ENCODE measurements at places on chromosomes 7 and 10.

DNA sequence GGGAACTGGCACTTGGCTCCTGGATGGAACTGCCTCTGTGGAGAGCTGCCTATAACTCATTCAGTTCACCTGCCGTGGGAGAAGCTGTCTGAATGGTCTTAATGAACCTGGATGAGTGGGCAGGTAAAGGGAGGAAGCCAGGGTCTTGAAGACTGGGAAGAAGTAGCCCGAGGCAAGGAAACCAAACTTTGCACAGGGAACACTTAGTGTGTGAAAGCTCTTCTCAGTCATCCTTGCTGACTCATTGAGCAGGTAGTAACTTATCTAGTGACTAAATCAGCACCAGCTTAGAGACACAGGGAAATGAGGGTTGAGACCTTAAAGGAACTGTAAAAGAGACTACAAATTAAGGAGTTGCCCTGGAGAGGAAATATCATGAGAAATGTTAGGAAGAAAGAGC is 9.9 kb downstream of the LRRC4 start:
- DNase-seq = no peak

GRCh38 chr7:49389871-49390479 is 383.5 kb upstream of the VWC2 start:
- DNase-seq = no peak

GRCh38 chr10:4093438-4093837 is 308.4 kb upstream of the KLF6 start:
- DNase-seq = no peak

GRCh38 chr7:29935111-29935510 is 54.5 kb downstream of the SCRN1 start:
- no peak for DNase-seq

DNA sequence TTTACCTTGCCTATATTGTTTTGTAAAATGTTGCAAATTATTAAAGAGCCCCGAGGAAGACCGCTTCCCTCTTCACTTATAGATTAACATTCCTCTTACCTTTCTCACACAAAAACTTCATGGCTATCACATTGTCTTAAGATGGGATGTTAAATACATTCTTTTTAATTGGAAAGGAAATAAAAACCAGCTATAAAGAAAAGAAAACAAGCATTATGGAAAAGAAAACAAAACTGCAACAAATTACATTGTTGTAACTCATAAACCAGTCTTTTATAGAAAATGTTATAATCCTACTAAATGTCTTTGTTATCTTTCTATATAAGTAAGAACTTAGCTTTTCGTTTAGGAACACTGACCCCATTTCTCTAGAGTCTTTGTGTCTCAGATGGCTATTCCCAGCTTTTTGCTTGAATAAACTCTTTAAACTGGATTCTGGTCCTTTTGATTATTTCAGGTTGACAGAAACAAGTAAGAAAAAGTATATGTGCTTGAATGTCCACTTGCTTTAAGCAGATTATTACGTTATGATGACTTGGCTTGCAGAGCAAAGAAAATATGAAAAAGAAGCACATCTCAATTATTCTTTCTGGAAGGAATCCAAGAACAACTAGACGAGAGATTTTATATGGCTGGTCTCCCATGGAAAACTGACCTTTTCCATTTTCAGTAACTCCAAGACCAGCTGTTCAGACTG is 128.2 kb downstream of the AKR1D1 start:
- no peak for DNase-seq

DNA sequence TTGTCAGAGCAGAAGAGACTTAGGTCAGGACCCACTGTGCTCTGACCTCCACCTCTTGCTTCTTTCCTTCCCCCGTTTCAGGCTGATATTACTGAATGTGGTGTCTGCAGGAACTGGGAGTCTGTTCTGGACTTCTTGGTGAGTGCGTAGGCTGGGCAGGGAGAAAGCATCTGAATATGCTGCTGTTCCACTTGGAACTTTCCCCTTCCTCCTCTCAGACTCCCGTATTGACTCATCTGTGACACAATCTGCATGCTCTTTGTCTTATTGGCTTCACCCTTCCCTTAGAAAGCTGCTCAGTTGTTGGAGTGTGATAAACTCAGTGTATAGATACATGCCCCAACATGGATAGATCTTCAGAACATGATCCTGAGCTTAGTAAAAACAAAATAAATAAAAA is 137.6 kb upstream of the HABP2 start:
- no peak for DNase-seq

DNA sequence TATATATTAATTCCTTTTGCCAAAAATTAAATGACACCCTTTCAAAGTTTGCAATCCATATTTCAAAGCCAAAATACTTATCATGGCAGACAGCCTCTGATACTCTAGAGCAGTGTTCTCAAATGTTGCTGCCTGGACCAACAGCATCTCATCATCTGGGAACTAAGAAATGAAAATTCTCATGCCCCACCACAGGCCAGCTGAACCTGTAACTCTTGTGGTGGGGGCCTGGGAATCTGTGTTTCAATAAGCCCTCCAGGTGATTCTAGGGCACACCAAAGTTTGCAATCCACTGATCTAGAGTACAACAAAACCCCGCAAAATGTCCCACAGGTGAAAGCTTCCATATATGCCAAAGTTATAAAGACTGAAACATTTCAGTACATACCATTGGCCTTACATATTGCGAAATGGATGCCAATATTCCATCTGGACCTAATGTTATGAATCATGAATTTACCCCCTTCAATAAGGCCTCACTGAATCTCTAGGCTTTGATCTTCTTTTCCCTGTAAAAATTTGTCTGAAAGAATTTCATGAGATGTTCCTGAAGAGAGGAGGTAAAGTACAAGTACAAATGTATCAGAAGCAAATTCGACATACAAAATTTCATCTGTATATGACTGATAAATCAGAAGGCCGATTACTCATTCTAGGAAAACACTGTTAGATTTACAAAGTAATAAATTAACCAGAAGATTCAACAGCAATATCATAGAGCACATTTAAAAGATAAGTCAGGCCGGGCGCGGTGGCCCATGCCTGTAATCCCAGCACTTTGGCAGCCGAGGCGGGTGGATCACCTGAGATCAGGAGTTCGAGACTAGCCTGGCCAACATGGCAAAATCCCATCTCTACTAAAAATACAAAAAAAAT is 25.3 kb upstream of the EPC1 start:
- no peak for DNase-seq

GRCh38 chr10:23479798-23480473 is 41.1 kb downstream of the OTUD1 start:
- DNase-seq = no peak

DNA sequence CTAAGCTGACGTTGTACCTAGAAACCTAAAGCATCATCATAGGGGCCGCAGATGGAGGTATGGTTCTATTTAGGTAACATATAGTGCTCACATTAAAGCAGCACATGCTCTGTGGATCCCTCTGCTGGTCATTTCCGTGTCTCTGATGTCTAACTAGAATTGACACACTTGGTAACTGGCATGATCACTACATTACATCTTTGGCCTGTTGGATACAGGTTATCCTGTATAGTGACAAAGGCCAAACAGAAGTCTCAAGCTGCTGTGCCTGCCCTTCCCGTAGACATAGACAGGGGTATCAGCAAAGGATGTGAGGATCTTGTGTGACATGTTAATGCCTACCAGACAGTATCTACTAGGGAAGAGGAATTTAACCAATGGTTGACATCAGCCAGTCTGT is 51.2 kb downstream of the KIF5B start:
- DNase-seq = peak; percentile 26

- no peak for DNase-seq
These were observed 617.6 kb downstream of the PTPRN2 start for GRCh38 chr7:157969995-157970394.

DNA sequence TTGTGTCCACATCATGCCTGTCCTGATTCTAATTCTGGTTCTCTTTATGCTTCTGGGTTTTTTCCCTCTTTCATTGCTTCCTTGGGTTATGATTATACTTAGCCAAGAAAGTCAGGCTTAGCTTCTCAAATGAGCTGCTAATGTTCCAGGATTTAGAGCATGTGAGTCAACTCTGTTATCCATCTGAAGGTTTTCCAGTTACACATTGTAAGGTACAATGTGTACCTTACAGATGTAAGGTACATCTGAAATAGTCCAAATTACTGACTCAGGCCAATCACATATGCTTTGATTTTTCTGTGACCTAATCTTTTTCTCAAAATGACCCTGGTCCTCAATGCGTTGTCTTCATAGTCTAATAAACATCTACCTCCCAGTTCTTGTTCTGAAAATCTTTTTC is 13.3 kb upstream of the MIOS start:
- DNase-seq = no peak

GRCh38 chr10:99279626-99280111 is 44.0 kb upstream of the HPSE2 start:
- DNase-seq = no peak

GRCh38 chr7:51340029-51340838 is 23.6 kb upstream of the COBL start:
- DNase-seq = no peak

- DNase-seq = no peak
These were observed 196.5 kb downstream of the PHF14 start for GRCh38 chr7:11170175-11170574.

DNA sequence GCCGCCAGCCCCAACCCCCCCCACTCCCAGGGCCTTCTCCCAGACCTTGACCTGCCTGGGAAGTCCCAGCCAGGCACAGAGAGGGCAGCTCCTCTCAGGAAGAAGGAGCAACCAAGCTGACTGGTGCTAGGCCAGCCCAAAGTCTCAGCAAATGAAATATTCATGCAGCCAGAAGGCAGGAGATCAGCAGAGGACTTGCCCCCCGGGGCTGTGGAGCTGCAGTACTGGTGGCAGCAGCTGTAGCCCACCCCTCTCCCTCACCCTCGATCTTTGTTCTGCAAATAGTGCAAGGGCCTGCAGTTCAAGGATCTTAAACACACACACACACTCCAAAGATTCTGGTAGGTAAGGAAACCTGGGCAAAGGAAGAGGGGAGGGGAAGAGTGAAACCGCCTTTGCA is 3.5 kb upstream of the SRRM3 start:
- DNase-seq = no peak

Data from CD4-positive, alpha-beta T cell treated with Interleukin-6 at 100 ng/mL for 8 hours (primary cell).